Putamen (tissue), 1 donor: ENCODE measurements at places on chromosomes 6 and 20.

DNA sequence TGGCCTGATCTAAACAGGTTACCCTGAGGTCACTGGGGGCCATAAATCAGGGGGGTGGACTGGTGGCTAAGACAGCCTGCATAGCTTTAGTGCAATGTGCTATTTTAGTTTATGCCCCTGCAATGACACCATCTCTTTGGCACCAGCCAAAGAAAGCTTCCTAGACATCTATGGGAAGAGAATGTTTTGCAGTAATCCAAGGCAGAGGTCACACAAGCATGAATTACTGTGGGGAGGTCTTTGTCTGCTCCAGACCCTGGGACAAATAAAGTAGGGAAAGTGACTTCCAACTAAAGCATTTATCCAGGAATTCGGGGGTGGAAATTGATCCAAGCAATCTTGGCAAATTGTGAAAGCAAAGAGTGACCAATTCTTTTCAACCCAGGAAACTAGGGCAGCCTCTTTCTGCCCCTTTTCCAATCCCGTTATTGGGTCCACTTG, 5.3 kb downstream of the RIPOR2 start:
- no peak for DNase-seq

GRCh38 chr20:8870652-8871051, 198.2 kb upstream of the PLCB4 start:
- DNase-seq: no peak

DNA sequence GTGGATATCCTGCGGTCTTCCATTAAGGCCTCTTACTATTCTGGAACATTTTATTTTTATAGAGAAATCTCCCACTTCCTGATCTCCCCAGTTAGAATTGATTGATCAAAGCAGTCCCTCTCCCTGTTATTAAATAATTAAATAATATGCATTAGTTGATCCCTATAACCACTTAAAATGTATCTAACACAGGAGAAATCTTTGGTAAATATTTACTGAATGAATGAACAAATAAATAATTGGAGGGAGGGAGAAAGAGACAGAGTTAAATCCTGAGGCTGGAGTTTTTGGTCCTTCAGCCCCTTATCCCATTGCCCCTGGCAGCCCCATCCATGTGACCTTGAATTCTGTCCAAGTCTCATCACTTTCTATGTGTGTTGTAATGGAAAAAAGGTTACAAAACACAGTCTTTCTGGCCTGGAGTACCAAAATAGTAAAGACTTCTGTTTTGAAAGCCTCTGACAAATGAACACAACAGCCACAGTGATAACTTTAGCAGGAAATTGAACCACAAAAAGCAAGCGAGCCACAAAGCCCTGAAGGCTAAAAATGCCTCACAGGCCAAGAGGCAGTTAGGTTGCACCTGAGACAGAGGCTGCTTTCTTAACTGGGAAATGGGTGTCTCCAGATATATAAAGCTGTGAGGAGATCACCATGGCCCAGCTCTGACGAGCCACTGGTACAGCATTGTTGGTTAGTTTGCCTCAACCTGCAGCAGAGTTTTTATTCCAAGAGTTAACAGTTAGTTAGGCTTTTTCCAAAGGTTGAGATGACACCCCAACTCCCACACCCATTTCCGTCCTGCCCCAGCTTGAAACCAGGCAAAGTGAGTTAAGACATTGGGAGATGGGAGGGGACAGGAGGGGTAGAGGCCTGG, 11.3 kb downstream of the NT5E start:
- no peak for DNase-seq

DNA sequence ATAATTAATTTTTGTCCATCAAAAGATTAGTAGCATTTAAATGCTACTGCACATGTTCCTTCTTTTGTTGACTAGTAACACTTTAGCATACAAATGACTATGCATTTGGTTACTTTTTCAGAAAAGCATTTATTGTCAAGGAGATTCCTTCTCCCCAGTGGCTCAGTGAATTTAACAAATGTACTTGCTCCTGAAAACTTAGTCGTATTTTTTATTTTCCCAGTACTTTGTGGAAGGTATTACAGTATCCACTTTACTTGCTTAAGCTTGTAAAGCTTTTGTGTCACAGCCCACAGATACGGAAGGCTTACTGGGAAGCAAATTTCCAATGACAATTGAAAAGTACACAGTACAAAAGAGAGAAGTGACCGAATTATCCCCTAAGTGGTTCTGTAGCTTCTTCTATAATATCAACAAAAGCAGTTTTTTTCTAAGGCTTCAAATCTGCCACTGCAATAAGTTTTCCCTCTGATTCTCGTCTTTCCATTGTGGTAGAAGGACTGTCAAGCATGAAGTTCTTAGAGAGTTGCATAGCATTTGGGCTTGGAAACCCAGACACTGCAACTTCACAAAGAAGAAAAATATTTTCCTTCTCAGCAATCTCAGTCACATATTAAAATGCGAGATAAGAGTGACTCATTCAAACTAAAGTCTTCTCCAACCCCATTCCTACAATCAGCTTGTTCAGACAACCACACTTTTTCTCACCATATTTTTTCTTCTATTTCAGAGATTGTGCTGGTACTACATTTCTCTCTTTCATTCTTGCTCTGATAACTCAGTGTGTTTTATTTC, 431.2 kb downstream of the GRIK2 start:
- no peak for DNase-seq

- DNase-seq: no peak
These were observed 52.9 kb downstream of the TTI1 start for GRCh38 chr20:37980383-37980782.

GRCh38 chr20:53847139-53847836, 223.1 kb downstream of the BCAS1 start:
- DNase-seq: no peak

DNA sequence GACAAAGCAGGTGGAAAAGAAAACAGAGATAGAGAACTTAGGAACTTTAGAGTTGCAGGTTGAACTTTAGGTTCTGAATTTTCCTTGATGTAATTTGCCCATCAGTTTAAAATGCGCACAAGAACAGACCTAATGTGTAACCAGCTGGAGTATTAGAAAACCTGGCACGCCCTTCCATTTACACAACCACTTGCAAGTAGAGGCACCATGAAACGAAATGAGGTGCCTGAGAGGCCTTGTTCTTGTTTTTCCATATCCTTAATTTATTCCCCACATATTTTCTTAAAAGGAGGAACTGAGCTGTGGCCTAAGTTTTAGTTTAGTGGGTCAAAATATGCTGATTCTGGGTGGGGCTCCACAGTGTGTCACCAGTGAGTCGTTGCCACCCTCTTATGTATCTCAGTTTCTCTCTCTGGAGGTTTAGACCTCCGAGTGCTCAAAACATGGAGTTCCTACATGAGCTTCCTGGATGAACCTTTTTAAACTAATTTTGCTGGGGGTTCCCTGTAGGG, 17.2 kb upstream of the IL22RA2 start:
- no peak for DNase-seq

DNA sequence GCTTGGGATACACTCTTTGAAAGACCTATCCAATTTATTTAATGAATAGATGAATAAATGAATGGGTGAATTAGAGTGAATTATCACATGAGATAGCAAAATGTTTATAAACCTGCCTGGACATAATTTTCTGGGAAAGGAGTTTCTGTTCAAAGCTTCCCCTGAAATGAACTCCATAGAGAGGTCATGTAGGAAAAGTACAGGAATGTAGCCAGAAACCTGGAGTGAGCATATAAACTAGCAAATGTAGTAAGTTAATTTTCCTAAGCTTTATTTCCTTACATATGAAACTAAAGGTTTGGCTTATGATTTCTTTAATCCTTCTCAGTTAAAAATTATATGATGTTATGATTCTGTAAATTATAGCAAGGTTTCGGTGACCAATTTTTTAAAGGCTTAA, 380.3 kb upstream of the RSPO3 start:
- DNase-seq: no peak

DNA sequence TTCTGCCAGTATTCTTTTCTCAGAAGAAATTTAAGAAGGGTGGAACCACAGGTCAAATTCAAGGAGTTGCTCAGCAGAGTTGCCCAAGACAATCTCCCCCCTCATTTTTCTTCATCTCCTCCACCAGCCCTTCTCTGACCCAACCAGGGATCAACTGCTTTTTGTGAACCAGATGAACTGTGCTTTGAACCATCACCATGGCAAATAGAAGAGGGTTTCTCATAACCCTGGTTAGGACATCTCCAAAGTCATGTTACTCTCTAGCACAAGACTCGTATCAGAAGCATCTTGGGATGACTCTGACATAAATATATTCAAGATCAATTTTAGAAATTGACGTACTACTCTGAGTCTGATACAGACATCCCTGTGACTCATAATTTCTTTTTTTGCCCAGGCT, 130.7 kb downstream of the ALDH8A1 start:
- no peak for DNase-seq

GRCh38 chr6:112004201-112005012, 49.5 kb upstream of the CCN6 start:
- no peak for DNase-seq

GRCh38 chr20:57208198-57208597, 58.2 kb downstream of the BMP7 start:
- no peak for DNase-seq

GRCh38 chr6:11324453-11325015, 92.1 kb upstream of the NEDD9 start:
- DNase-seq: no peak

DNA sequence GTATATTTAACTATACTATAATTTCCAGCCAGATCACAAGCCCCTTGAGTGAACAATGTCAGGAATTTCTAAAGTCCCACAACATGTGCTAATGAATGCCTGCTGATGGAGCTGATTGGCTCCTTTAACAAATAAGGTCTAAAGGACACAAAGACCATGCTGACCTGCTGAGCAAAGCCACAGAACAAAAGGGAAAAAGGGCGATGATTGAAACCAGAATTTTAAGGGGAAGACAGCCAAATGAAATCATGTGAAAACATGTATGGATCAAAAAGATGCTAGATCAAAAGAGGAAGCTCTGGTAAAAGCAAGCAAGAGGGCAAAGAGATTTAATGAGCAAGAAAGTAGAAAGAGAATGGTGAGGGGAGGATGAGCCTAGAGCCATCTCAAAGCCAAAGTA, 105.6 kb downstream of the DCDC2 start:
- no peak for DNase-seq
